ENCODE measurements at places on chromosomes 7 and 10. TPM values are rescaled to one million over a fixed set of nuclear protein-coding genes. Genes with fewer than 3 reads are reported as not detected.

GRCh38 chr10:102519246-102519825 is 15.6 kb downstream of the SUFU start:
- no peak for DNase-seq

DNA sequence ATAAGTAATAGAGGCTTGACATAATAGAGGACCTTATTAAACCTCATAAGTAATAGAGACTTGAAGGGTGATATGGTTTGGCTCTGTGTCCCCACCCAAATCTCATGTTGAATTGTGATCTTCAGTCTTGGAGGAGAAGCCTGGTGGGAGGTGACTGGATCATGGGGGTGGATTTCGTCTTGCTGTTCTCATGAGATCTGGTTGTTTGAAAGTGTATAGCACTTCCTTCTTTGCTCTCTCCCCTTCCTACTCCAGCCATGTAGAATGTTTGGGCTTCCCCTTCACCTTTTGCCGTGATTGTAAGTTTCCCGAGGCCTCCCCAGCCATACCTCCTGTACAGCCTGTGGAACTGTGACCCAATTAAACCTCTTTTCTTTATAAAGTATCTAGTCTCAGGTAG is 8.6 kb downstream of the KIFBP start:
- DNase-seq = no peak

DNA sequence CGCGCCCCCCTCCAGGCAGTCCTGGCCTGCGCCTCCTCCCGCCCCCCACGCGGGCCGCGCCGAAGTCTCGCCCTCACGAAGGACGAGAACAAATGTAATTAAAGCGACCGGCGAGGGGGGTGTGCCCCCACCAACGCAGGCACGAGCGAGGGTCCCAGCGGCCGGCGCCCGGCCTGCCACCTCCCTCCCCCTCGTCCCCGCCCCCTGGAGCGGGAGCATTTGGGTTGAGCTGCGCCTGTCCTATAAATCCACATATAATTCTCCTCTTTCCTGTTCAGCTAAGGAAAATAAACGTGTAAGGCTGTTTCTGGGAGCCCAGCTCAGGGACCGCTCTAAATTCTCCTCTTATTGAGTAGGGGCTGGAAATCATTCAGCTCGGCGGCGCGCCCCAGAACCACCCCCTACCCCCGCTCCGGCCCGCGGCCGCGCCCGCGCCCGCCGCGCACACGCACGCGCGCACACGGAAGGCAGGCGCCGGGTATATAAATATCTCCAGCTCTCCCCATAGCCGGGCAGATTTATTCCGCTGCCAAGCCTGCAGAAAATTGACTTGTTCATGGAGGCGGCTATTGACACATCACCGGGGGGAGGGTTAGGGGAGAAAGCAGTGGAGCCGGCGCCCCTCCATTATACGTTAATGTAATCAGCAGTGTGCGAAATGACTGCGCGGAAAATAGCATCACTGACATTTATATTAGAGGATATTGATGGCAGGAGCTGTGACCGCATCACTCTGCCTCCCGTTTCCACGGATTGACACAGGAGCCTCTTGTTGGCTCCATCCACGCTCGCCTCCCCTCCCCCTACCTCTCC is 61.6 kb upstream of the BTRC start:
- DNase-seq = no peak

The GNAT3 gene
- total RNA-seq = not detected

- no peak for DNase-seq
Observed at GRCh38 chr7:85593355-85593754, 406.5 kb upstream of the SEMA3D start.

DNA sequence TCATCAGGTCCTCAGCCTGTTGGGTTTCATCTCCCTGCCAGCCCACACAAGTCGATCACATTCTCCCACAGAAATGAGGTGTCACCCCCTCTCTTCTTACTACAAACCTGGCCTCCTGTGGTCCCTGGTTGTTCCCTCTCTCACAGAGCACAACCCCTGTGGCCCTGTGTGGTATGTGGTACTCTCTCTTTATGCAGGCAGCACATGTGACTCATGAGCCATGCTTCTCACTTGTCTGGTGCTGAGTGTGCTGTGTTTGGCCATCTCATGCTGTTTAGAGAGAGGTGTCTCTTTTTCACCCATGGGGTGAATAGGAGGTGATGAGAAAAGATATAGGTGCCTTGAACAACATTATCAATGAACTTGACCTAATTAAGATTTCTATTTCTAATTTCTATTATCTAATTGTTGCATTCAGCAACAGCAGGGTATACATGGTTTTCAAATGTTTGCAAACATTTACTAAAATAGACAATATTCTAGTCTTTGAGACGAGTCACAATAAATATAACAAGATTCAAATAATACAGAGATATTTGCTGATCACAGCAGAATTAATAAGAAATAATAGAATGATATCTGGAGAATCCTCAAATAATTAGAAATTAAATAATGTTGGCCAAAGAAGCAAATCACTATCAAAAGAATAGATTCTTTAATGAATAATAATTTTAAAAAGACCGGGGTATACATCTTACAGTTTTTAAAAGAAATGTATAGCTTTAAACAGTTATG is 633.8 kb upstream of the IGFBP3 start:
- DNase-seq = no peak

- DNase-seq = no peak
Observed at GRCh38 chr10:70931168-70931815, 42.9 kb upstream of the PCBD1 start.

GRCh38 chr7:142323706-142324105 is 65.8 kb upstream of the PRSS58 start:
- DNase-seq = no peak

The COL28A1 gene
- not detected for total RNA-seq

- DNase-seq = no peak
Observed at GRCh38 chr7:70316745-70317144, 718.5 kb downstream of the AUTS2 start.

The SMNDC1 gene
- total RNA-seq = 62.2 TPM

GRCh38 chr10:73244866-73245477 is 2.1 kb downstream of the DNAJC9 start:
- no peak for DNase-seq

DNA sequence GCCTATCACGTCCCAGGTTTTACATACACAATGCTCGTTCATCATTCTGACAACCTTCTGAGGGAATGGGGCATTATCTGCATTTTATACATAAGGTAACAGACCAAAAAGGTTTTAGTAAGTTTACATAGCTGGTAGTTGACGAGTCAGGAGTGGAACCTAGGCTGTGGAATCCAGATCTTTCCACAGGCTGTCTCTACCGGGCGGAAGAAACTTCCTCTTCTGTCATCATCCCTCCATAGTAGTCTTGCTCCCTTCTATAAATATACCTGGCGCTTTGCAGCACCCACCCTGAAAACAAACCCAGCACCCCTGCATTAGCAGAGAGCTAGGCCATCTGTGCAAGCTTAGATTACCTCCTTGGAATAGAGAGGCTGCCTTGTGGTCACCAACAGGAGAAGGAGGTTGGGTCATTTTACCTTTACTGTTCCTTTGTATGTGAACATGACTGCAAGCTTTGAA is 1.3 kb downstream of the TSPAN13 start:
- DNase-seq = no peak

The MBL2 gene
- total RNA-seq = not detected

The LRRN3 gene
- 0.15 TPM for total RNA-seq

The CHPF2 gene
- total RNA-seq = 44.9 TPM

The SPDYE3 gene
- total RNA-seq = not detected

The CHCHD1 gene
- 41.2 TPM for total RNA-seq

- DNase-seq = no peak
Observed at GRCh38 chr10:88385601-88386203, 197.4 kb downstream of the RNLS start.

- DNase-seq = no peak
Observed at GRCh38 chr7:7110706-7111105, 71.6 kb upstream of the C1GALT1 start.

All from Panc1 (cell line).